ENCODE measurements at places on chromosomes 3 and 15. TPM values are rescaled to one million over a fixed set of nuclear protein-coding genes. Genes with fewer than 3 reads are reported as not detected.

- DNase-seq = no peak
Measured at GRCh38 chr15:80547264-80547663, 143.1 kb downstream of the ARNT2 start.

The ZMYND10 gene
- total RNA-seq = 0.56 TPM

The CP gene
- not detected for total RNA-seq

- DNase-seq = no peak
Measured at GRCh38 chr15:50163719-50164410, 18.1 kb upstream of the SLC27A2 start.

The GOLGA8S gene
- not detected for total RNA-seq

The IGSF11 gene
- 2.0 TPM for total RNA-seq

DNA sequence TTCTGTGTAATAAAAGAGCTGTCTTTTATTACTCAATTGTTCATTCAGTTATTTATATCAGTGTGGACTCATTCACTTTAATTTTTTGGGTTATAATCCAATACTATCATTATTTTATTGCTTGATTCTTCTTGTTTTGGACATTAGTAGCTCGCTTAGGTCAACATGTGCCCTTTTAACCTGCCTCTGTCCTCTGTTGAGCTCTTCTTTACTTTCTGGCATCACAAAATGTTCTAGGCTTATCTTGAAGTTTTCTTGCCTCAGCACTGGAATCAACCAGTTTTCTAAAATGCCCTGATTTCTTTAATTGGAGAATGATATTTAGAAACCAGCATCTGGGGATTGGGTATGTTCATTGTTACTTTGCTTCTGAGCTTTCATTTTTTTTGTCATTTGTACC is 82.2 kb downstream of the LEKR1 start:
- DNase-seq = no peak

The KIF15 gene
- 1.4 TPM for total RNA-seq

- no peak for DNase-seq
Measured at GRCh38 chr15:60536951-60537350, 58.0 kb upstream of the ICE2 start.

DNA sequence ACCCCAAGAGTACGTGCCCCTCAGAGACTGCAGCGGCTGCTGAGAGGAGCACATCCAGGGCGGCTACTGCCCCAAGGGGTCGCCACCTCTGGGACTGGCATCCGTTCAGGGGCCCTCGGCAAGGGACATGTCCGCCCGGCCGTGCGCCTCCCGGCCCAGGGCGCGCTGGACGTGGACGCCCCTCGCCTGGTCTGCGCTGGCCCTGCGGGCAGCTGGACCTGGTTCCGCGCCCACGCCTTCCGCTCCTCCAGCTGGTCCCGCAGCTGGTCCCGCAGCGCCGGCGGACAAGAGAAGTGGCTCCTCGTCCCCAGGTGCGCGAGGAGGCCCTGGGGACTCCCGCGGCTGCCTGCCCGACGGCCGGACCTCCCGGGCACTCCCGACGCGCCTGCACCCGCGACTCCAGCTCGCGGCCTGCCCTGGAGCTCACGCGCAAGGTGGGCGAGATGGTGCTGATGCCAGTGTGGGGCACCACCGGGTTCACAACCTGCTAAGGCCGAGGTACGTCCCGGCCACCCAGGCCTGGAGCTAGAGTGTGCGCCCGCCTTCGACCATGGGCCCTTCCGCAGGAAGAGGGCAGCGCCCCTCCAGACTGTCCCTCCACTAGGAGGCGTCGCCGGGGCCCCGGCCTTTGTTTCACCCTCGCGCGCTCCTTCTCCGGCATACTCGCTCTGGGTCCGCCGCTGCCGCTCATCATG is 14.4 kb upstream of the GP9 start:
- no peak for DNase-seq

- no peak for DNase-seq
Measured at GRCh38 chr3:124428372-124429128, 301.7 kb upstream of the UMPS start.

GRCh38 chr15:48800811-48801455 is 9.9 kb downstream of the CEP152 start:
- no peak for DNase-seq

DNA sequence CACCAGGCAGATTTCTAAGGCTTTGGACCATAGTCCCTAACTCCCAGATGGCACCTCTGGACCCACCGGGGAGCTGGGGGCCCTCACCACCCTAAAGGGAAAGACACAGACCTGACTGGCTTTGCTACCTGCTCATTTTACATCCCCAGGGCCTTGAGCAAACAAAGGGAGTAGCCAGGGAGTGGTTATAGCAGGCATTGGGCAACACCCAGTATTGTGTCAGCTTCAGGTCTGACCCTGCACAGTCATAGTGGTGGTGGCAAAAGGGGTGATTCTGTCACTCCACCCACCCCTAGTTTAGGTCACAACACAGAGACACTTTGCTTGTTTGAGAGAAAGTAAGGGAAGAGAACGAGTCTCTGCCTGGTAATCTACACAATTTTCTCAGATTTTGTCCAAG is 352.5 kb downstream of the DIPK2A start:
- DNase-seq = no peak

The RTP3 gene
- not detected for total RNA-seq

- DNase-seq = no peak
Measured at GRCh38 chr15:47301481-47301880, 415.8 kb upstream of the SEMA6D start.

GRCh38 chr15:66459818-66460615 is 37.5 kb downstream of the SNAPC5 start:
- DNase-seq = no peak

DNA sequence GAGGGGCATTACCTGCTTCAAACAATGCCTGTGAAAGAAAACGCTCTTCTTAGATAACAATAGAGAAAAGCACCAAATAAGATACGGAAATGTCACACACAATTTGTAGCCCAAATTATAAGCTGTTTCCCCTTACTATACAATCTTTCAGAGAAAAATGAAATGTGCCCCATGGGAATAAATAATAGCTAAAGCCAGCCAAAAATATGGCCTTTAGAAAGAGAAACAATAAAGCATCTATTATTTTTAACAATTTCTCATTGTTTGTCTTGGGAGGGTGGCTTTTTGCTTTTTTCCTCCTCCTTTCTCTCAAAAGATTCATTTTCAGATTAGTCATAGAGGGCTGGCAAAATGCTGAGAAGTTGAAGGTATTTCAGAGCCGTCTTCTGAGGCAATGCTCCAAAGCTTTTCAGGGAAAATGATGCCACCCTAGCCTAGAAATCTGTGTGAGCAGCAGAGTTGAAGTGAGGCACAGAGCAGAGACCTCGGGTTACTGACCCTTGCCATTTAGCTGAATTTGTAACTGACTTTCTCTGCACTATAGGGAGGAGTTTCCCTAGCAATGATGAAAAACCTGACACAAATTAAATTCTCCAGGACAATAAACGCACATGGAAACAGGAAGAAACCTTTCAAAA is 86.3 kb upstream of the PRICKLE2 start:
- no peak for DNase-seq

GRCh38 chr3:69902386-69902785 is 97.1 kb upstream of the SAMMSON start:
- no peak for DNase-seq

DNA sequence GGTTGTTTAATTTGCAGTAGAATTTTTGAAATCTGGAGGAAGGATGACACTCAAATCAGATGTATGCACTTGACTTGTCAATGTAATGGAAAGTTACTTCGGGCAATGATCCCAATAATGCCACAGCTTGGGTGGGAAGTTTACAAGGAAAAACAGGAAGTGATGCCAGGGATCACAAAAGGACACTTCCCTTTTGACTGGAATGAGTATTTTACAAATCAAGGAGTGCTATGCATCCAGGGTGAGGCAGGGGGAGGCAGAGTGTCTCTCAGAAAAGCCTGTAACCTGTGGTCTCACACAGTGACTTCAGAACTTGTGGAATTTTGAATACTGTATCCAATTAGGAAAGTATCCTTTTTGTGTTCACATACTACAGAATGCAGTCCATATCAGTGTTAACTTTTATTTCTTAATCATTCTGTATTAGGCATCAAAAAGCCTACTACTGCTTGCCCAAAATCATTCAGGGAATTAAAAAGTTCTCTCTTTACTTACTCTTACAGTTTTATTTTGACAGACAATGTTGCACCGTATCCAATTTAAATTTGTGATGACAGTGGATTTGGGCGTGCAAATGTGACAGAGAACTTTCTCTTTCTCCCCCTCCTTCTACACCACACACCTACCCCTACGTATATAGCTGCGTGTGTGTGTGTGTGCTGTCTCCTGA is 445.1 kb downstream of the MECOM start:
- peak; percentile 62 for DNase-seq

All from cardiac muscle cell (in vitro differentiated cells and primary cell).